ENCODE measurements at places on chromosomes 1 and 21. TPM values are rescaled to one million over a fixed set of nuclear protein-coding genes. Genes with fewer than 3 reads are reported as not detected.

ARMH1 gene
- 19.9 TPM for total RNA-seq

HES3 gene
- total RNA-seq, result not detected

ADCY10 gene
- 0.20 TPM for total RNA-seq

MAP1LC3C gene
- total RNA-seq, result not detected

All from activated B cell treated with CpG ODN at 0.5 μM for 24 hours (primary cell).